ENCODE measurements at places on chromosomes 1 and 21.

GRCh38 chr1:80769208-80769750 is 1031.5 kb upstream of the ADGRL2 start:
- no peak for DNase-seq

DNA sequence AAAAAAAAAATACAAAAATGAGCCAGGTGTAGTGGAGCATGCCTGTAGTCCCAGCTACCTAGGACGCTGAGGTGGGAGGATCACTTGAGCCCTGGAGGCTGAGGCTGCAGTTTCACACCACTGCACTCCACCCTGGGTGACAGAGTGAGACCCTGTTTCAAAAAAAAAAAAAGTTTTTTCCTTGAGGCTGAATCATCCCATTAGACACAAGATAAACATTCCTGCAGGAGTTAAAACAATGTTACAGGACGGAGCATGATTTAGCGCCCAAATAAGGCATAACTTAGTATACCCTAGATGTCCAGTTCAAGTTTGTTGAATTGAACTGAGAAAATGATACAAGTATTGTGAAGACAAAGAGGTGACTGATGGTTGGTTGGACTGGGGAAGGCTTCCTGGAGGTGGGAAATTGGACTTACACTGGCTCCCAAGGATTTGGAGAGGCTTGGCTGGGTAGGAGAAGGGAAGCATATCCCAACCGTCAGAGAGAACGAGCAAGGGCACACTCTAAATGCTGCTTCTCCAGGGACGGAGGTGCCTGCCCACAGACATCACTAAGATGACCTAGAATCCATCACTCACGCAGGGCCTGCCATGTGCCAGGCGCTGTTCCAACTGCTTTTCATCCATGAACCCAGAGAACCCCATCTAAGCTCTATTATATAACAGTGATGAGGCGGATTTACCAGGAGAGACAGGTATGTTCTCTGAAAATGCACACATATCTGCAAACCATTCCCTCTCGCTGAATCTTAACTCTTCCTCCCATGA is 610.6 kb downstream of the KIF26B start:
- DNase-seq = no peak

DNA sequence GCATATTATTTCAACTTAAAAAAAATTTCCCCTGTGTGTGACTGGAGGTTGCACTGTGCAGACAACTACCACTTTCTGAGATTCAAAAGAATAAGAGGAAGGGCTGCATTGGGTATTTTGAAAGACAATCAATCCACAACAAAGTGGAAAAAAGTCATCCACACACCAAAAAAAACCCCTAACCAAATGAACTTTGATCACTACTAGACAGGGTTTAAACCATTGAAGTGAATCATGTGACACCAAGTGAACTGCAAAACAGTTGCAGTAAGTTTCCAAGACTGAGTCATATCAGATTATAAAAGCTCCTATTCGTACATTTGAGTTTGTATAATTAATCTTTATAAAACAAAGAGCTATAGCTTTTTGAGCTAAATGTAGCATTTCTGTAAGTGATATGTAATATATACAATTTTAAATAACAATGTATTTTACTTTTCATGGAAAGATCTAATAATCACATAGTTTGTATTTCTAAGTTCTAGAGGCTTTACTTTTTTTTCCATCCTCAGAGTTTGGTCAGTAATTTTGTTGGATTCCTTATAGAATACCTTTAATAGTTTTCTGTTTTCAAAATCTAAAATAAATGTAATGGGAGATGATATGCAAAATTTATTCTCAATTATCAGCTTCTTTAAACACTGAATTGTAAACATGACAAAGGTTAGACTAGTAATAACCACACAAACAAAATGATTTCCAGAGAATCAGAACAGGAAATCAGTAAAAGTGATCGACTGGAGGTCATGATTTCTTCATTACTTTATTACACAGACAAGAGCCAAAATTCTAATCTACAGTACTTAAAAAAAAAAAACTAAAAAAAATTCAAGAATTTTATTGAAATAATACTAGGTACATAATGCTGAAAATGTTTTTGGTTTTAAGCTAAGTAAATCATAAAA is 50.5 kb upstream of the GFI1 start:
- no peak for DNase-seq

GRCh38 chr1:199218065-199218464 is 579.2 kb downstream of the PTPRC start:
- no peak for DNase-seq

GRCh38 chr1:240475832-240476231 is 136.1 kb downstream of the GREM2 start:
- no peak for DNase-seq

DNA sequence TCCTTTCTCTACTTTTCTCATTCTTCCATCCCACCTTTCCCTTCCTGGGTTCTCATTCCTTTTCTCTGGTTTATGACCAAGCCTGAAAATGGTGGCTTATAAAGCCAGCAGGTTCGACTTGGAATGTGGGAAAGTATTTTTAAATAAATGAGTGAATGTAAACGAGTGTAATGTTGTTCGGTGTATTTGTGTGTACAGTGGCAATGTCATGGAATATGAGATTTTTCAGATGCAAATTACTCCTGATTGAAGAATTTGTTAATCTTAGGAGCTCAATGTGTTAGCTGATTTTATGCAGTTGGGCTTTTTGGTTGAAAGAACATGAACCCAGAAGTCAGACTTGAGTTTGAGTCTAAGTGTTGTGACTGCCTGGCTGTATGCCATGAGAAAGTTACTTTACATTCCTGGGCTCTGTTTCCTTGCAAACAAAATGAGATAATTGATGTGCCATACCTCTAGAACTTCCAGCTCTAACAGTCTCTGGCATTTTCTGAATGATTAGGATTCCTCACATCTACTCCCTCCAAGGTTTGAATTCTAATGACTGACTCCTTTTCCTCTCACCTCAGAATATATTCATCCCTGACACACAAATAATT is 6.6 kb downstream of the SGIP1 start:
- DNase-seq = no peak

DNA sequence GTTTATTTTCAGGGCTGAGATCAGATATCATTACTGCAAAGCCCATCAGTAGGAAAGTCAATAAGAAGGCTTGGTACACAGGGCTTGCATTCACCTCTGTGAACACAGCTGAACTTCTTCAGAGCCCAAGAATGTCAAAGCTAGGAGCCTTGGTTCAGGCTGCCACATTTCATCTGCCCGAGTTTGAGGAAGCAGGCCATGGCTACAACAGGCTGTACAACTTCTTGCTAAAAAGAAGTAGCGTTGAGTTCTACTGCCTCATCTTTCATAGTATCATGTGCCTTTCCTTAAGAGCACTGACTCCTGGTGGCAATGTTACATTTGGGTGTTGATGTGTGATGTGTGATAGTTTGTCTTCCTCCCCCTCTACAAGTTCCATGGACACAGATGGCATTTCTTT is 10.1 kb downstream of the C1orf162 start:
- no peak for DNase-seq

DNA sequence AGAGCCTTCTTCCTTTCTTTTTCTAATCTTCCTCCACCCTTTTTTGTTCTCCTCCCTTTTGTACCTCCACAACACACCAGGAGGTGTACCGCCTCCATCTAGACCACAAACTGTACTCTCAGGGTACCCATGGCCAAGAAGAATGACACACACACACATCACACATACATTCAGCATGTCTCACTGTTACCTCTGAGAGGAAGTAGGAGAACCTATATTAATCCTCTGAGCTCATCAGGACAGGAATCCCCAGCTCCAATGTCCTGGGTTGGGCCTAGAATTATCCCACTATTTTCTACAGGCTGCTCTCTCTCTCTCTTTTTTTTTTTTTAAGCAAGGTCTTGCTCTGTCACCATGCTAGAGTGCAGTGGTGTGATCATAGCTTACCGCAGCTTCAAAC is 36.7 kb downstream of the ATP2B4 start:
- no peak for DNase-seq

DNA sequence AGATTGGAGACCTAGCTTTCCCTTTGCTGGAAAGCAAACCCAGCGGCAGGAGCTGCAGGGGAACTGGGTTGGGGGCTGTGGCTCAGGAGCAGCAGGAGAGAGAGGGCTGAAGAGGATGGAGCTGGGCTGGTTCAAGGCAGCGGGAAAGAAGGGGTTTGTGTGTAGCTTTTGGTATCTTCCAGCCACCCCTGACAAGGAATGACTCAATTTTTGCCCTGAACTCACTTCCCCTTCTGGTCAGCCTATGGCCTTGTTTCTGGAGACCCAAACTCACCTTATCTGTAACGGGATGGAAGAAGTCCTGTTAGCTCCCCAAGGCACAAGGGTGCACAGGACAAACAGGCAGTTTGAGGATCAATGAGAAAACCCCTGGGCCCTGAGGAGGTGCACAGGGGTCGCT is 13.1 kb downstream of the C1orf115 start:
- DNase-seq = no peak

GRCh38 chr1:15346346-15347030 is 63.2 kb upstream of the EFHD2 start:
- DNase-seq = no peak

DNA sequence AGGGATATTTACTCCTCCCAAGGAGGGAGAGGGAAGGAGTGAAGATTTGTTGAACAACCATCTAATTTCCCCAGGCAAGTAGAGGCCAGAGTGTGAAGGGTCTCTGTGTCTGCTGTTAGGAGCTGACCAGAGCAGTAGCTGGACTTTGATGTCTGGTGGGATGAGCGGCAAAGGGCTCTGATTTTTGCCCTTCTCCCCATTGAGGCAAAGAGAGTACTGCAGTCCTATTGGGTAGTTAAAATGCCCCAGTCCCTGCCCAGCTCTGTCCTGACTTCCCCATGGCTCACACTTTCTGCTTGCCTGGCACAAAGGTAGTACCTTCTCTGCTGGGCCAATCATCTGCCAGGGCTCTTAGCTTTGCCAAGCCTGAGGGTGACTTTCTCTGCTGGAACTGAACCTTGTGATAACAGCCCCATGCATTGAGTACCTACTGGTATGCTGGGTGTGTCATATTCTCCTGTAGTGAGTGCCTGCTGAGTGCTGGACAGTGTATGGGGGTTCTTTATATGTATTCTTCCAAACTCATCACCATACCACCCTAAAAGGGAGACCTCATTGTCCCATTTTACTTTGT is 64.0 kb upstream of the SELENON start:
- DNase-seq = no peak

DNA sequence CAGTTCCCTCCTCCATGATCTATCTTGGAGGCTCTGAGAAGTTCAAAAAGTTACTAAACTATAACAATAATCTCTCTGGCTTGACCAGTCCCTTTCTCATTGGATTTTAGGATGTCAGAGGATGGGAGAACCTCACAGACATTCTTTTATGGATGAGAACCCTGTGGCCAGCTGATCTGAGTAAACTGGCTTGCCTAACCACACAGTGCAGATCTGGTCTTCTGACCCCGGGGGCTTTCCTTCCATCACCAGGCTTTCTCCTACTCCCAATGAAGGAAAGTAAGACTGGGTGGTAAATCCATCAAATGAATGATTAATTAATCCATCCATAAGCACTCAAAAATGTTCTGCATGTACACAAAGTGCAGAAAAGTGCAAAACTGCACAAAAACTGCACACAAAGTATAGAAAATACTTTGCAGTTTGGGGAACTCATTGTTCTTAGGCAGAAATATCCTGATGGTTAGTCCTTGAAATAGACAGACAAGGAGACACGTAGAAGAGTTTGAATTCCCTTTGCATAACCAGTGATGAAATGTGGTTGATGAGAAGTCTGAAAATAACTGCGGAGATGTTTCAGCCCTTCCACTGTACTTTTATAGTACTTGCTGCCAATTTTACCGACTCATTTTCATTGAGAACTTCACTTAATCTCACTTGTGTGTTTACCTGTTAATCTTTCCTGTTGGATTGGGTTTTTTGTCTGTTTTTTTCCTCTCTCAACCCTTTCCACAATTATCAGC is 2.5 kb upstream of the F3 start:
- DNase-seq = no peak

GRCh38 chr1:172993640-172994039 is 57.1 kb downstream of the TNFSF18 start:
- no peak for DNase-seq

DNA sequence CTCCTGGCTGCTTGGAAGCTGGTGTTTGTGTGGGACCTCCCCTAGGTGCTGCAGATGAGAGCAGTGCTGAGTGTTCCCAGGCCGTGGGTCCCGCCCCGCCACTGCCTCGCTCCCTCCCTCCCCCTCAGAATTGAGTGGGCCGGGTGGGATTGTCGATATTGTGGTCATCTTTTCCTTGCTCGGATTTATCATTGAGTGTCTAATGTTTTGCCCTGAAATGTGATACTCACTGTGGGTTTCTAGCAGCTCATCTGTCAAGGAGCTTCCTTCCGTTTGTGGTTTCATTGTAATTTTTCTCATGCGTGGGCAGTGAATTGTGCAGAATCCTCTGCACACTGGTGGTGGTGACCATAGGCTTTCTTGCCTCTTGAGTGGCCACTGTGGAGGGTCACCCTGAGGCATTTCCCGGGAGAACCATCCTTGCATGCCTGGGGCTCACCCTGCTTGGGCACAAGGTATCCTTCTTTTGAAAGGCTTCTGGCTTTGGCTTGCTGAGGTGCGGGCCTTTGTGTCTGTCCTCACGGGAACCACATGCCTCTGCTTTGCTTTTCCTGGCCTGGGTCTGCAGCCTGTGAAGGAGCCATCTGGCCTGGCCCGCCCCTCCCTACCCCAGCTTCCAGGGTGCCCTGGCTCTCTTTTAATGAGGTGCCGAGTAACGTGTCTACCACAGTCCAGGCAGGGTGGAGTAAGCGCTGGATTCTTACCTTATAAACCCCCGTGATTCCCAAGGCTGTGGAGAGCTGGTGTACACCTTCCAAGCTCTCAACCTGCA is 25.6 kb downstream of the SLX9 start:
- no peak for DNase-seq

- no peak for DNase-seq
These were observed 22.7 kb upstream of the DNAJC28 start for GRCh38 chr21:33514229-33514628.

DNA sequence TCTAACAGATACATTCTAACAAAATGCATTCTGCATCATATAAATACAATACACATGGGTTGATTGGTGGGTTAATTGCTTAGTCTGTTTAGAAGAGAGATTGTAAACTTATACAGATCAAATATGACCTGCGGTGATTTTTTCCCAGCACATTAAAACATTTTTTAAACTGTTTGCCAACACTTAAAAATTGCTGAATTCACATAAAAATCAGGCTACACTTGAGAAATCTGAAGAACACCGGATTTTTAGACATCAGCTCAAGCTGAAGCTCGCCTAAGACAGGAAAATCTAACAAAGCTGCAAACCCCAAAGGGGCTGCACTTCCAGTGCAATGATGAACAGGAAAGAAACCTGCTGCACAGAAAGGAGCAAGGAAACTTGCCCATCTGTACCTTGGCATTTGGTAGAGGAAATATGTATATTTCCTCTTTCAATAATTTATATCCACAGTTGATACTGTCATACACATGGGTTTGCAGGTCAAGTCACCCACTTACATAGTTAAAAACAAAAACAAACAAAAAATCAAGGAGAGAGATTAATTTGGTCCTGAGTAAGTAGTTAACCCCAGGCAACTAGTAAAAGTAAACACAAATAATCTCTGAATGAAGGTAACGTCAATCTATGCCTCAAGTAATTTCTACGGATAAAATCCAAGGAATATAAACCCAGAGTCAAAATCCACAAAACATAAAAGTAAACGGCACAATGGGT is 30.4 kb upstream of the JAK1 start:
- DNase-seq = no peak
